ENCODE measurements at places on chromosomes 4 and X.

GRCh38 chrX:33001107-33001506, 210.2 kb downstream of the DMD start:
- DNase-seq = no peak

- DNase-seq = no peak
Observed at GRCh38 chrX:54641530-54641929, 111.5 kb downstream of the GNL3L start.

DNA sequence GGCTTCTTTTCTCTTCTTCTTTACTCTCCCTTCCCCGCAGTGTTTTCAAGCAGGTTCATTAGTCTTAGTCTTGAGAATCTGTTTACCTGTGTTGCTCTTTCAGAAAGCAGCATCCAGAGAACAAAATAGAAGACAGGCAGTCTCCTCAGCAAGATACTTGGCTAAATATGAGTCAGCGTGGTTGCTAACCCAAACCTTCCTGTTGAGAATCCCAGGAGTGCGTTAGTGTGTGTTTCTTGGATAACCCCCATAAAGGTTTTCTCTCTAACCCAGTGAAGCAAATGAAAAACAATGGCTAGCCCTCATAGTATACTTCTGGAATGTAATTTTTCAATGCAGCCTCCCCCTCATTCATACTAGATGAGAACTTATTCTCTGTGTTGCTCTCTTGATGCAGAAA, 41.1 kb downstream of the BMPR1B start:
- no peak for DNase-seq

GRCh38 chrX:129784371-129784770, 4.6 kb downstream of the SASH3 start:
- no peak for DNase-seq

GRCh38 chr4:90584051-90584450, 456.9 kb downstream of the CCSER1 start:
- no peak for DNase-seq

DNA sequence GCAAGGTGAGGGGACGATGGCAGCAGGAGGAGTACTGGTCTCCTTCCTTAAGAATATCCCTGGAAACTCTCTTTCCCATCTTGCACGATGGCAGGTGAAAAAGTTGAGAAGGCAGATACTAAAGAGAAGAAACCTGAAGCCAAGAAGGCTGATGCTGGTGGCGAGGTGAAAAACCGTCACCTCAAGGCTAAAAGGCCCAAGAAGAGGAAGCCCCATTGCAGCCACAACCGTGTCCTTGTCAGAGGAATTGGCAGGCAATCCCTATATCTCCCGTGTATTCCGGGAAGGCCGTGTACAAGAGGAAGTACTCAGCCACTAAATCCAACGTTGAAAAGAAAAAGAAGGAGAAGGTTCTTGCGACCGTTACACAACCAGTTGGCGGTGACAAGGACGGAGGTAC, 40.0 kb downstream of the CRLF2 start:
- DNase-seq = no peak

DNA sequence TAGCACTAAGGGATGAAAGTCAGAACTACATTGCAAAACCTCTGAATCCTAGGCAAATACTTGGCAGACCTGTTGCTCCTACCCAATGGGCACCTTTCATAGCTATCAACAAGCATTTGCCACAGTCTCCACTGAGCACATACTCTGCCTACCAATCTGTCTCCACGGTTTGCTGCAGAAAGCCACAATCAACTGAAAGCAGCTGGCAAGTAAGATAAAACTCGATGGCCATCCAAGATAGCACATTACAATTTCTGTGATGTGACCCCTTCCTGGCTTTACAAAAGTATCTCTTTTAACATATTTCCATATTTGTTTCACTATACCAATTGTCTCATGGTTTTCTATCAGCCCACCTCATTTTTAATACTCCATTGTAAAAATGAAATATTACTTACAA, 1060.5 kb upstream of the INTU start:
- DNase-seq = no peak
